ENCODE measurements at places on chromosomes 12 and 14.

GRCh38 chr12:52151837-52152783 lies 39.7 kb downstream of the KRT80 start:
- DNase-seq, result peak; percentile 56

DNA sequence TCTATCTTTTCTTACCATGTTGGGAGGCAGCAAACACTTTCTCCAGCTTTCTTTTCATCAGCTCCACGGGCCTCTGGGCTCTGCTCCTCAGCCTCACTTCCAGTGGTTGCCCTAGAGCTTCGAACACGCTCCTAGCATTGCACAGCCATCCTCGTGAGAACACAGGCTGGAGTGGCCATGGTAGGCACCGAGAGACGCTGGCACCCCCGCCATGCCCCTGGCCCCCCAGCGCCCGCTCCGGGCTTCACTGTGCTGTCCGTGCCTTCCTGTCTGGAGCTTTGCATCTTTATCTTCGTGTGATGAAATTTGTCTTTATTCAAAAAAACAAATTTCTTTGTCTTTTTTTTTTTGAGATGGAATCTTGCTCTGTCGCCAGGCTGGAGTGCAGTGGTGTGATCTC lies 352.2 kb downstream of the TMEM121 start:
- no peak for DNase-seq

GRCh38 chr12:3252450-3252891 lies 175.3 kb downstream of the TSPAN9 start:
- no peak for DNase-seq

- no peak for DNase-seq
These were observed 1418.2 kb downstream of the AACS start for GRCh38 chr12:126483145-126484068.

DNA sequence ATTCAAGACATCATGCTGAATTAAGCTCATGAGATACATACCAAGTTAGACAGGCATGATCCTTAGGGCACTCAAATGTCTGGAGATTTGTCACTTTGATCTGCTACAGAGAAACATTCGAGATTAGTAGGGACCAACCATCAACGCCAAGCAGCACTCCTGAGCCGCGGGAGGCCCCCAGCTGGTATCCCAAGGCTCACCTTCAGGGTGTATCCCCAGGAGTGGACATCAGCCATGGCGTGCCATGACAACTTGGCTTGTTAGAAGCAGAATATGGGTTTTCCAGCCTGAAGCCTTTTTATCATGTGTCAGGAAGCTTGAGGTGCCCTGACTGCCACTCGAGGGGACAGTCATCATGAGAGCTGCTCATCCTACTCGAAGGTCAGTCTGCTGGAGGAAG lies 39.1 kb upstream of the GPHB5 start:
- DNase-seq, result no peak

DNA sequence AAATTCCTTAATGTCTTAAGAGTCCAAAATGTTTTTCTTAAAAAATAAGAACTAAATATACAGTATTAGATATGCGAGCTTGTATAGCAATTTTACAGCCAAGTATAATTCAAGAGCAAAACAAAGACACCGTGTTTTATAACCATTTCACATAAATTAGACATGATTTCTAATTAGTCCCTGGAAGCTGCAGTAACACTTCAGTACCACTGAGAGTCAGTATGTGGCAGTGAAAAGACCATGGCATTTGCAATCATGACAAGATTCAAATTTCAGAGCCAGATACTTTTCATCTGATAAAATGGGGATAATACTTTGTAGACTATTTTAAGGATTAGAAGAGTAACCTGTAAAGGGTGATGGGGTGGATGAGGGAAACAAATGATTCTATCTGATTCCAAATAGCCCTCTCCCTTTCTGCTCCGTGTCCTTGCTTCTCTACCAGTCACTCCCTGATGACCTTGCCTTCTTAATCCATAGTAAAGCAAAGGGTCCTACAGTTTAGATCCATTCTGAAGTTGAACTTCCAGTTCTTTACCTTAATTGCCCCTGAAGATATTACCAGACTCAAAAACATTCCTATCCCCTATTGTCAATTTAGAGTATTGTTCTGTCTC lies 145.4 kb upstream of the ABCD2 start:
- peak; percentile 55 for DNase-seq

DNA sequence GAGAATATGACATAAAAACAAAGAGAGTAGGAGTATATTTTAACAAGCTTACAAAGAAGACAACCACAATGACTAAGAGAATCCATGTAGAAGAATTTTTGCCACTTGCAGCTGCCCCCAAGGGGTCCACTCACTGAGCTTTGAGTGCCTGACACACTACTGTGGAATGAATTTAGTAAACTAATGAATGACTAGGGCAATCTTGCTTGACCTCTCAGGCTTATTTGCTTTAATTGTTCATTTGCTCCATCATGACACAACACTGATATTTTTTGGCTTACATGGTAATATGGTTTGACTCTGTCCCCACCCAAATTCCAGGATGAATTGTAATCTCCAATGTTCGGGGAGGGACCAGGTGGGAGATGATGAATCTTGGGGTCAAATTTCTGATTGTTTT lies 249.1 kb upstream of the FAR2 start:
- DNase-seq, result no peak

All from NB4 (cell line).